ENCODE measurements at places on chromosomes 3 and 15.

- DNase-seq = no peak
These were observed 178.1 kb upstream of the KBTBD8 start for GRCh38 chr3:66819993-66820501.

GRCh38 chr3:177730814-177731213, 533.5 kb upstream of the TBL1XR1 start:
- DNase-seq = no peak

GRCh38 chr15:82371656-82372055, 22.4 kb upstream of the GOLGA6L10 start:
- no peak for DNase-seq

GRCh38 chr3:25430287-25430934, 2.3 kb downstream of the RARB start:
- DNase-seq = no peak

GRCh38 chr15:28080386-28080785, 18.7 kb downstream of the OCA2 start:
- DNase-seq = no peak

Data from esophagus squamous epithelium (tissue), 5 donors.